ENCODE measurements at places on chromosomes 6 and 20.

- DNase-seq = no peak
These were observed 138.0 kb downstream of the NFATC2 start for GRCh38 chr20:51404297-51405060.

DNA sequence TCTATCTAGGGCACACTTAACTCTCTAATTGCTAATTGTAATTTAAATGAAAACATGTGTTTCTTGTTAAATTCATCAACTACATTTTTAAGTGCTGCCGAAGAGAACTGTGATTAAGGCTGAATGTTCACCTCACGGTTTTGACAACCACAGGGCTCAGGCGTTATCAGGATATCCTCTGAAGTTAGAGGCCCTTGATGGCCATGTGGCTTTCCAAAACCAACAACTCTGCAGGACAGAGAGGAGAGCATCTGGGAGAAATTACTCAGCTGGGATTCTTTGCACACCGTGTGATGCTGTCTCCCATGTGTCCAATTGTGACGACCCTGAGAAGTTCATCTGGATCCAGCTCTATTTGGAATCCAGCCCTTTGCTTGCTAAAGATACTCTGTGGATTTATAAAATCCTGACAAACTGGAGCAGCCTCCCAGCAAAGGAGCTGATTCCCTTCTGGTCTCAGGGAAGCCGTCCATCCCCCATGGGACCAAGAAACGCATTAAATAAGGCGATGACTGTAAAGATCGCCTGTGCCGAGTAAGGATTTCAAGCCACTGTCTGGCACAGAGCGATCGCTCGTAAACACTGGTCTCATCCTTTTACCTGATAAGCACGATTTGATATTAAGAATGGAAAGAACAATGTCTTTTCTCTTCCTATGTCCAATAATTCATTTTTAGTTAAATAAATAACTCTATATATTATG lies 401.1 kb downstream of the CD83 start:
- DNase-seq = peak; percentile 58

GRCh38 chr6:116405138-116405537 lies 34.4 kb downstream of the DSE start:
- peak; percentile 66 for DNase-seq

DNA sequence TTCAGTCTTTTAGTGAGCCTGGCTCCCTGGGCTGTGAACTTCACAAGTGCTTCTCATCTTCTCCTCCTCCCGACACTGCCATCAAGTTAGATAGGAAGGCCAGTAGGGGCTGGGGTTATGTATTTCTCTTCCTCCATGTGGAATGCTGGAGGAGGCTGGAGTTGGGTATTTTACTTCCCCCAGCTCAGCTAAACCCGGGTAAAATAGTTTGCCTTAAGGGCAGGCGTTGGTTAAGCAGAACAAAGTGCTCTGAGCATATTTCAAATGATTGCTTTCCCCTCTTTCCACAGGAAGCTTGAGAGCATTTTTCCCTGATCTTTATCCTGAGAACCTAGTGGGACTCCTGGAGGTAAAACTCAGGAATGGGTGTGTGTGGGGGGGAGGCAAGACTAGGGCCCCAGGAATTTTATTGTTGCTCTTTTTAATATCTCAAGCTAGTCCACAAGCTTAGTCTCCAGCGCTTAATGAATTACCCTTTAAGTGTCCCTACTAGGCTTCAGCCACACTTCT lies 16.9 kb upstream of the SUPT3H start:
- DNase-seq = no peak

- DNase-seq = no peak
These were observed 200.3 kb downstream of the DLL1 start for GRCh38 chr6:170090561-170090960.

GRCh38 chr6:50815436-50816114 lies 3.1 kb upstream of the TFAP2B start:
- DNase-seq = peak; percentile 70
